Hypothalamus (tissue), 51 donors: ENCODE measurements at places on chromosomes 16 and 17.

- no peak for DNase-seq
Observed at GRCh38 chr17:73028299-73028755, 64.2 kb downstream of the SLC39A11 start.

DNA sequence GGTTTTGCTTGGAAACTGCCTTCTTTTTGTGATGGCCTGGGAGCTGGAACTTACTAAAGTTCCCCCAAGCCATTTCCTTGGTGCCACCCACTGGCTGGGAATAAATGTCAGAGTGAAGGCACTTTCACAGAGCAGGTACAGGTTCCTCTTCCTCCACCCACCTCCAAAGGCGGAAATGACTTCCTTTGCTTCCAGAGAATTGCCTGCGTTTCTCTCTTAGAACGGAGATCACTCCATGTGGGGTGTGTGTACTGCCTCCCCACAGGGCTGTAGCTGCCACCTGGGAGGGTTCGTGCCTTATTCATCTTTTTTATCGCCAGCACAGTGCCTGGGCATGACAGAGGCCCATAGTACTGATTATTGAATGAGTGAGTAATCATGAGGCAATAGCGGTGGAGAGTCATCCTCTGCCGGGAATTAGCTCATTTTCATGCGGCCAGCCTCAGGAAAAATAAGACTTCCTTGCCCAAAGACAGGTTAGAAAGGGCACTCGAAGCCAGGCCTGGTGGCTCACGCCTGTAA lies 32.2 kb upstream of the HAS3 start:
- no peak for DNase-seq

- no peak for DNase-seq
Observed at GRCh38 chr17:72972263-72972951, 120.1 kb downstream of the SLC39A11 start.

- DNase-seq: no peak
Observed at GRCh38 chr16:85363427-85363826, 249.7 kb upstream of the GSE1 start.

- DNase-seq: no peak
Observed at GRCh38 chr17:39684369-39685192, 3.3 kb downstream of the PGAP3 start.

DNA sequence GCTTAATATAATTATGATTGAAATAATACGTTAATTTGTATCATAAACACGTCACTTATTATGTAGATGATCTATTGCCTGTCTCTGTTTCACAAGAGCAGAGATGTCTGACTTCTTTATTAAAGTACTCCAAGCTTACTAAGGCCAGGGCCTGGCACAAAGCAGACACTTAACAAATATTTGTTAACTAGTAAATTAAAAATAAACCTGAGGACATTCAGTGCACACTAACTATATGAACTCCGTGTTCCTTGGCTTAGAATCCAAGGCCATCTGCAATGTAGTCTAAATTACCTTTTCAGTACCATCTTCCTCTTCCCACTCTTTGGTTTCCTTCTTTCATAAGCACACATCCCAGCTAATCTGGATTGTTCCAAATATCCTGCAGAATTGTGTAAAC lies 210.8 kb upstream of the SOX9 start:
- no peak for DNase-seq
